ENCODE measurements at places on chromosomes 12 and 14.

DNA sequence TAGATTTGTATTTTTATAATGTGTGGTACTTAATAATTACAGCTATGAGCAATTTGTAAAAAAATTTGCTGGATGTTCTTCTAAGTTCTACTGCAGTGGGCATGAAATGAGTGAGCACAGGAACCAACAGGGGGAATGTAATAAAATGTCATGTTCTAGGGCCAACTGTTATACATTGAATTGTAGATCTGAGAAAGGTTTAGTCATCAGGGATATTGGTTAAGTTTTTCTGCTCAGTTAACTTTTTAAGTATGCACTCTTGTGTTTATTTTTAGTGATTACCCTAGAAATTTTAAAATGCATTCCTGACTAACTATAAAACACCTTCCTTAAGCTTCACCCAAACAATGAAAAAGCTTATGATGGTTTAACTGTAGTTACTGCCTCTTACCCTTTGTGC lies 101.8 kb downstream of the CAND1 start:
- no peak for DNase-seq

GRCh38 chr12:109847142-109847735 lies 14.0 kb upstream of the TRPV4 start:
- DNase-seq: no peak

GRCh38 chr14:23121361-23121771 lies 2.3 kb upstream of the CEBPE start:
- DNase-seq: no peak

DNA sequence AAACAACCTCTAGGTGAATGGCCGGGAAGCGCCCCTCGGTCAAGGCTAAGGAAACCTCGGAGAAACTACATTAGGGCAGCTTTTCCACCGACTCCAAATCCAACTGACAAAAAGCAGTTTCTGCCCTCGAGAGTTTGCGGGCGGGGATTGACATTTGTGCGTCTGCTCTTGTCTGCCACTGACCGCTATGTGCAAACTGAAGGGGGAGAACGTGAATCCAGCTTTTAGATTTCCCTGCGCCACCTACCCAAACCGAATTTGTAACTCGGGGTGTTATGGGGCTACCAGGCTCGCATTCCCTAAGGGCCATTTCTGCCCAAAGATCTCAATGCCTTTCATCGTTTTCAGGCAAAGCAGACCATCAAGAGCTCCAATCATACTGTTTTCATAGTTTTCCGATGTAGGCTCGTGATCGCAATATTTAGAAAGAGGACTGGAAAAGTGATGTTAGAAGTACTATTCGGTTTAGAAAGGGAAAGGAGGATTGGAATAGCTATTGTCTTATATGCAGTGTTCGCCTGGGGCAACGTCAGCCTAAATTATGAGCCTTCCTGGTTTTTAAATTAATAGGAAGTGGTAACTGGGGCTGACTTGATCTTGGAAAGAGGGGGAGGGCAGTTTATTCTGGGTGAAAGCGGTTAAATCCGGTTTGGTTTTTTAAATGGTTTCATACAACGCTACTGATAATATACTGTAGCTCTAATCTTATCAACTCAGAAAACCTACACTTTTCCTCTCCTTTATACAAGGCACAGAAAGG lies 45.4 kb downstream of the BCAT1 start:
- DNase-seq: no peak
